ENCODE measurements at places on chromosomes 12 and 14. TPM values are rescaled to one million over a fixed set of nuclear protein-coding genes. Genes with fewer than 3 reads are reported as not detected.

FIGNL2 gene
- total RNA-seq = 0.40 TPM

RNF31 gene
- 82.2 TPM for total RNA-seq

ANO4 gene
- total RNA-seq = not detected

DNAI7 gene
- not detected for total RNA-seq

HCAR1 gene
- 0.54 TPM for total RNA-seq

PROX2 gene
- total RNA-seq = 1.5 TPM

RERG gene
- total RNA-seq = not detected

JPH4 gene
- total RNA-seq = 0.72 TPM

DAO gene
- total RNA-seq = not detected

EAPP gene
- 39.2 TPM for total RNA-seq

TMEM117 gene
- total RNA-seq = 0.68 TPM

MFAP5 gene
- total RNA-seq = not detected

KRT82 gene
- total RNA-seq = not detected

AKT1 gene
- total RNA-seq = 112 TPM

AKAP3 gene
- 2.1 TPM for total RNA-seq

SYNDIG1L gene
- total RNA-seq = not detected

GUCY2C gene
- not detected for total RNA-seq

IL31 gene
- total RNA-seq = not detected

KDM2B gene
- 55.3 TPM for total RNA-seq

PLEKHG3 gene
- total RNA-seq = 0.12 TPM

NUAK1 gene
- not detected for total RNA-seq

PTPRB gene
- not detected for total RNA-seq

LACRT gene
- not detected for total RNA-seq

KCNA5 gene
- total RNA-seq = not detected

ART4 gene
- total RNA-seq = not detected

KERA gene
- not detected for total RNA-seq

RD3L gene
- not detected for total RNA-seq

SLC2A3 gene
- 147 TPM for total RNA-seq

OAS3 gene
- 37.4 TPM for total RNA-seq

SLC17A8 gene
- not detected for total RNA-seq

Data from activated naive CD8-positive, alpha-beta T cell treated with anti-CD3 and anti-CD28 coated beads for 36 hours (primary cell).